ENCODE measurements at places on chromosomes 1 and 21.

DNA sequence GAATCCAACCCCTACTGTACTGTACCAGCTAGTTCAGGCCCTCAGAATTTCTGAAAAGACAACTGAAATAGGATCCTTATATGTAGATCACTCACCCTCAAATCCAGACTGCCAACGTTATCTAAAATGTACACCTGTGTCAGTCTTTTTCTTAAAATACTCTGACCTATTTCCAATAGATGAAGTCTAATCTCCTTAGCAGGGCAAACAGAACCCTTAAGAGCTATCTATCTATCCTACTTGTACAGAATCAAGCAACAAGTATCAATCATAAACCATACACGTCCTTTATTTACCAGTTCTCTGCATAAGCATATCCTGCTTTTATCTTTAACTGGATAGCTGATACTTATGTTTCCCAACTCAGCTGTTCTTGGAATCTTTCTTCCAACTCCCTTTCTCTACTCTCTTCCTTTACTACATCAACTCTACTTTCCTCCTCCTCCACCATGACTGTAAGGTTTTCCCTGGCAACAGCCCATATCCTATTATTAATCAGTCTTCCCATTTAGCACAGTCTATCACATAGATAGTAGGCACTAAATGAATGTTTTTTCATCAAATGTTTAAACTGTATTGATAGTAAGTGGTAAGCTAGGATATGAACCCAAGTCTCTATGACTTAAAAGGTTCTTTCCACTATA lies 2.8 kb downstream of the LRIF1 start:
- DNase-seq: no peak

GRCh38 chr21:31266241-31266640 lies 77.8 kb downstream of the TIAM1 start:
- DNase-seq: no peak

GRCh38 chr1:229075217-229075616 lies 195.7 kb upstream of the RAB4A start:
- no peak for DNase-seq

GRCh38 chr1:232675260-232675659 lies 45.3 kb upstream of the SIPA1L2 start:
- no peak for DNase-seq

DNA sequence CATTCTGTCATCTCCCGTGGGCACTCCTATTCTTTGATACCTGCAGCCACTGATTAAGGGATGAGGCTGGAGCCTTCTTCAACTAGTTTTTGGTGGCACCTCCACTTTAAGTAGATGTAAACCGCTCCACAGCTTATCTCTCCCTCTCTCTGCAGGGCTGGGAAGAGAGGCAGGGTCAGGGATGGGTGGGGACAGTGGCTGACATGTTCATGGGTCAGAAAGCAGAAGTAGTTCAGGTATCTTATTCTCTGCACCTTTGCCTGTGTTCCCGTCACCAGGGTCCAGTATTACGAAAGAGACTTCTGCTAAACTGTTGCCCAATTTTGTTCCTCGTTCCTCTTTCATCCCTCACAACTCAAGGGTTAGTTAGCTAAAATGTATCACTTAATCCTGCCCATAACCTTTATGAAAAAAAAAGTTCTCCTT lies 51.7 kb upstream of the EDEM3 start:
- DNase-seq: no peak

- no peak for DNase-seq
These were observed 65.7 kb upstream of the MORC3 start for GRCh38 chr21:36254106-36254941.

GRCh38 chr1:201269900-201270410 lies 13.4 kb upstream of the PKP1 start:
- no peak for DNase-seq

- no peak for DNase-seq
These were observed 48.1 kb downstream of the RAP1GAP start for GRCh38 chr1:21621051-21621450.

DNA sequence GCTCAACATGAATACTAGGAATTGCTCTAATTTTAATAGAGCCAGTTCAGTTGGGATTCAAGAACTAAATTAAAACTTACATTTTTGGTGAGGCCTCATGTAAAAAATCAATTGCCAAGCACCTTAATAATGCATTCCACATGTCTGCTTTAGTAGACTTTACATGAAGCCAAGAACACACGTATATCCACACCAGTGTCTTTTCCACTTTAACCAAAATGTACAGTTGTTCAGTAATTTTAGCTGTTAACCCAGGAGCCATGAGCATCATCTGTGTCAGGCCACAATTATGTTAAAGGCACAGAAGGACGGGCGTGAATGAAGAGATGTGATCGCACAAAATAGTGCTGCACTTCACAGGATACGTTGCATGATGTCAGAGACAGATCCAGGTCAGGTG lies 136.7 kb downstream of the TLR5 start:
- DNase-seq: no peak

DNA sequence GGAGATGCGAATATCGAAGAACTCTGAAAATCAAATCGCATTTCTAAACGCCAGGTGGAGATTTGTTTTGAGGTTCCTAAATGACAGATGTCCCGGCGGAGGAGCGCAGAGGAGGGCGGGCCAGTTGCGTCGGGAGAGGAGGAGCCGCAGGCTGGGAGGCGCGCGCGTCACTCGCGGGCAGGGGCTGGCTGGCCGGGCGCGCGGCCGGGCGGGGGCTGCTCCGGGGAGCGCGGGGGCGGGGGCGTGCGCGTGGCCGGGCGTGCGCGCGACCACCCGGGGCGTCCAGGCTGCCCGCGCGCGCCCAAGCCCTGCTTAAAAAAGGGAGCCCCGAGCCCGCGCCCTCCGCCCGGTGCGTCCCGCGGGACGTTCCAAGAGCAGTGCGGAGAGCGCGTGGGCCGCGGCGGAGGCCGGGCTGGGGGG lies 47.3 kb downstream of the H3-3A start:
- DNase-seq: peak; percentile 66

- no peak for DNase-seq
These were observed 287.3 kb upstream of the SGIP1 start for GRCh38 chr1:66246351-66247269.

GRCh38 chr1:87930796-87931195 lies 602.1 kb downstream of the LMO4 start:
- DNase-seq: no peak

DNA sequence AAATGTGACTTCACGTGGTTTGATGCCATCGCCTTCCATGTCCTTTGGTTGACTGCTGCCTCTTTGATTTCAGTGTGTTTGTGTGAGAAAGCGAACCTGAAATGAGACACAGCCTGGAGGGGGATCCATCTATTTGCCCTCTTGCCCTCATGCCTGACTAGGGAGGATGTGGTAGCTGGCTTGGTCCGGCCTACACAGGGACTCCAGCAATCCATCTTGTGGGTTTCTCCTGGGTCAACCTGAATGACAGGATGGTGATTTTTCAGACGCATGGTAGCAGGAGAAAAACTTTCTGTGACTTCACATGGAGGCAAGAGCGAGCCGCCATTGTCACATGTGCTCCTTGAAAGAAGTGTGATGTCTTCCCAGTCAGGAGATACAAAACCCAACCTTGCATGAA lies 117.9 kb upstream of the DNAH14 start:
- no peak for DNase-seq

DNA sequence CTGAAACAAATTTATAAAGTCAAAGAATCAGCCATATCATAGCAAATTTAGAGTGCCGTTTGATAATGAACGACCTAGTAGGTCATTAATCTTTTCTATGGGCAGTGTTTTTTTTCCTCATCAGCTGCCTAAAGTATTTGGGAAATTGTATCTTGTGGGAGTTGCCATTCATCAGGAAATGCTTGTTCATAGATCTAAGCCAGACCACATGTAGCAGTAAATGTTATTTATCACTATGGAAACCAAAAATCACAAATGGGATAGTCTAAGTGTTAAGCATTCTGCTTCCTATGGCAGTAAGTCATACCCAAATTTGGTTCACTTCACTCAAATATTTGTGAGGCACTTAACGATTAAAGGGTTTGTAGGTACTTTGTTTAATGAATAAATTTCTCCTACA lies 52.9 kb downstream of the LRRC8D start:
- DNase-seq: no peak

DNA sequence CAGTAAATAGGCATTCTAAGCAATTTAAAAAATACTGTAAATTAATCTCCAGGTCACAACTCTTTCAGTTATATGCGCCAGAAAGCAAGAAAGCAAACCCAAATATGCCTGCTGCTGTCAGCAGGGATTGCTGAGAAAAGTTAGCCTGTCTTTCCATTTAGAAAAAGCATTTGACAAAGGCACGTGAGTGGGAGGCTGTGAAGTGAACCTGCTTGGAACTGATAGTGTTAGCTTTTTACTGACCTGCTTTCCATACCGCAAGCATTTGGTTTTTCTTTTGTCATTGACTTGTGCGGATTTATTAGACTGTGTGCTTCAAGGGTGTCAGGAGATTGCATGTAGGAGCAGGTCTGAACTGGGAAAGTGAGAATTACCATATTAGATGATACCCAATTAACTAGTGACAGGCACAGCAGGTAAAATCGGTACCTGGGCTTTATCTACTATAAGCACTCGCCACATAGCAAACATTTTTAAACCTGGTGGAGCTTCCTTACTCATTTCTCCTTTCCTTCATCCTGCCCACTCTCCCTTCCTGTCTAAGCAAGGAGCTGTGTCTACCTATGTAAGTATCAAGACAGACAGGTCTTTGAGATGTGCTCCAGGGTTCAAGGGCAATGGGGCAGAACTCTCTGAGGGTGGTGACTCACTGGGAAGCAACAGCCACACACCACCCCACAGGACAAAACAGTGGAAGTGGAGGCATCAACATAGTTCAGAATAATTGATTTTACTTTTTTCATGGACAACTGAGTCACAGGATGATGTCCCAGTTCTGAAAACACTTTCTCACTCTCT lies 323.9 kb downstream of the DISC1 start:
- DNase-seq: no peak

GRCh38 chr1:228989992-228990827 lies 254.9 kb downstream of the RHOU start:
- no peak for DNase-seq

- no peak for DNase-seq
These were observed 20.8 kb upstream of the EPB41 start for GRCh38 chr1:28893403-28894102.

DNA sequence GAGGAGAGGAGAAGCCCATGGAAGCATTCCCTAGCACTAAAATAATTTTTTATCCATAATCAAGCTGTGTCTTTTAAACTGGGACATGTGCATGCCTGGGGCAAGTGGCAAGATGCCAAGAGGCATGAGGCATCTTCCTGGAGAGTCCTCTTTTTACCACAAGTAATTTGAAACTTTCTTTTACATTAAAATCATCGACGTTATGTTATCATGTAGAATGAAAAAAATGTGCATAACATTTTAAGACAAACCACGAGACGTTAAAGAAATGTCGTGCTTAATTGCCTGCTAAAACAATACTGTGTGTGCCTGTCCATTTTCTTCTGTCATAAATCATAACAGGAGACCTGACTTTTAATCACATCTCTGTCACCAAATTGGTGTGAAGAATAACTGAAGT lies 1.5 kb downstream of the STYXL2 start:
- no peak for DNase-seq

DNA sequence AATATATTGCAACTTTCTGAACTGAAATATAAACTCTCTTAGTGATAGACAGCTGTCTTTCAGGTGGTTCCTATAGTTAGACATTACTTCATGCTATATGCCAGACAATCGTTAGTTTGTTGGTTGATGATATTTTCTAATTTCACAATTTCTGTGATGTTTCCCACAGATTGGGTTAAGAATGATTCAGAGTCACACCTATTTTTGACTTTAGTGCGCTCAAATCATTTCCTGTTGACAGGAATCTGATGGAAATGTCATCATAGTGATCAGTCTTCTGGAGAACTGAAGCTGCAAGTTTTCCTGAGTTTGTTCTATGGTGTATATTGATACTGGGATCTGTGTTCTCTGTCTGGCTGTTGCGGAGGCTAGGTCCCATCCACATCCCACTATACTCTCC lies 119.7 kb downstream of the C1orf21 start:
- DNase-seq: no peak

DNA sequence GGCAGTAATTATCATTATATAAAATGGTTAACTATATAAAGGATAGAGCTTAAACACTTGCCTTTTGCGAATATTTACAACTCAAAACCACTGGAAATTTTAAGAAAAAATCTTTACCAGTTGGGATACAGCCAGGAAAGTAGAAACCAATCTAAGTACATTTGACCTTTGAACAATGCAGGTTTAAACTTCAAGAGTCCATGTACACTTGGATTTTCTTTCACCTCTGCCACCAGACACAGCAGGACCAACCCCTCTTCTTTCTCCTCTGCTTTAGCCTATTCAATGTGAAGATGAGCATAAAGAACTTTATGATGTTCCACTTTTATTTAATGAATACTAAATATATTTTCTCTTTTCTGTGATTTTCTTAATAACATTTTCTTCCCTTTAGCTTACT lies 361.1 kb downstream of the NEGR1 start:
- DNase-seq: no peak

- no peak for DNase-seq
These were observed 170.0 kb downstream of the GALNT2 start for GRCh38 chr1:230237009-230237370.

- DNase-seq: no peak
These were observed 2.7 kb upstream of the CFAP141 start for GRCh38 chr1:154208677-154209388.

- DNase-seq: no peak
These were observed 37.5 kb upstream of the LAPTM5 start for GRCh38 chr1:30795026-30795425.

DNA sequence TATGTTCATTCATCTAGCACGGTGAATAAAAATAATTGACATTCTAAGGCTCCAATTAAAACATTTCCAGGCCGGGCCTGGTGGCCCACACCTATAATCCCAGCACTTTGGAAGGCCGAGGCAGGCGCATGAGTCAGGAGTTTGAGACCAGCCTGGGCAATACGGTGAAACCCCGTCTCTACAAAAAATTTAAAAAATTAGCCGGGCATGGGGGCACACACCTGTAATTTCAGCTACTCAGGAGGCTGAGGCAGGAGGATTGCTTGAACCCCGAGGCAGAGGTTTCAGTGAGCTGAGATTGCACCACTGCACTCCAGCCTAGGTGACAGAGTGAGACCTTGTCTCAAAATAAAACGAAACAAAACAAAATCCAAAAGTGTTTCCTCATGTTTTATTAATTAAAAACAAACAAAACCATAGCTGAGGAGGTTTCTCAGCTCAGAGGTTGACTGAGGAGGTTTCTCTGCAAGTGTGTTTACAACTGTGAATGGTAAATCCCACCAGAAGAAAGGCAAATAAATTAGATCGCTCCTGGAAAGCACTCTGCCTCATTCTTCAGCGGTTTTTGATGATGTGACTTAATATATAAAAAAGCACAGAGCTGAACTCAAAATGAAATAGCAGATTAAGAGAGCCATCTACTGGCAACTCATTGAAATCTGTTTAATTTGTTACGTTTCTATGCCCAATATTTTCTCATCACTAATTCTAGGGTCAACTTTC lies 37.7 kb upstream of the ATG4C start:
- DNase-seq: no peak

- peak; percentile 1 for DNase-seq
These were observed 62.1 kb downstream of the DEGS1 start for GRCh38 chr1:224245188-224245587.

DNA sequence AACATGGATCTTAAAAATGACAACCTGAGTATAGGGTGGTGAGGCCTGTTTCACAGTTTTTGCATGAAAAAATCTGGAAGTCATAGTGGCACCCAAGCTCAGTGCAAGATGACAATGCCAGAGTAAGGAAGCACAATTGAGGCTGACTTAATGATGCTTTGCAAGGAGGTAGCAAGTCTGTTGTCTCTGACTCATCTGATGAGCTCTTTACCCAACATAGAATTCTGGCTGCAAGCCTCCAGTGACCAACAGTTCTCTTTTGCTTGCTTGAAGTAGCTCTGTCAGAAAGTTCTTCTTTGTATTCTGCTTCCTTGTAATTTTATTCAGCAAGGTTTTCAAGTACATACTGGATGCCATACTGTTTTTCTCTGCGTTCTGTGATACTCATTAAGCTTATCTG lies 117.1 kb downstream of the FOXD2 start:
- DNase-seq: no peak

Measured in activated CD4-positive, alpha-beta T cell treated with anti-CD3 and anti-CD28 coated beads for 24 hours (primary cell).